ENCODE measurements at places on chromosomes 11 and 22. TPM values are rescaled to one million over a fixed set of nuclear protein-coding genes. Genes with fewer than 3 reads are reported as not detected.

The SSH3 gene
- 19.4 TPM for total RNA-seq

The KIRREL3 gene
- total RNA-seq: not detected

The SHANK3 gene
- 0.05 TPM for total RNA-seq

The HRAS gene
- 42.0 TPM for total RNA-seq

The PGR gene
- not detected for total RNA-seq

The NOL12 gene
- 33.3 TPM for total RNA-seq

- H3K4me3 ChIP-seq: no peak overlapping the region
- no peaks in the 10 kb centered on the region for H3K4me1 ChIP-seq
- no peak overlapping the region for H3K27ac ChIP-seq
- H3K36me3 ChIP-seq: no peaks in the 10 kb centered on the region
These were observed 30.2 kb downstream of the ARHGEF17 start for GRCh38 chr11:73338279-73338678.

GRCh38 chr11:96187822-96188221, 155.2 kb downstream of the MAML2 start:
- H3K4me3 ChIP-seq: no peak overlapping the region
- peak overlapping the region; percentile 79 for H3K27ac ChIP-seq
- DNase-seq: peak; percentile 56
- peaks cover 19% of the 10 kb centered on the region for H3K36me3 ChIP-seq
- H3K27me3 ChIP-seq: no peaks in the 10 kb centered on the region

DNA sequence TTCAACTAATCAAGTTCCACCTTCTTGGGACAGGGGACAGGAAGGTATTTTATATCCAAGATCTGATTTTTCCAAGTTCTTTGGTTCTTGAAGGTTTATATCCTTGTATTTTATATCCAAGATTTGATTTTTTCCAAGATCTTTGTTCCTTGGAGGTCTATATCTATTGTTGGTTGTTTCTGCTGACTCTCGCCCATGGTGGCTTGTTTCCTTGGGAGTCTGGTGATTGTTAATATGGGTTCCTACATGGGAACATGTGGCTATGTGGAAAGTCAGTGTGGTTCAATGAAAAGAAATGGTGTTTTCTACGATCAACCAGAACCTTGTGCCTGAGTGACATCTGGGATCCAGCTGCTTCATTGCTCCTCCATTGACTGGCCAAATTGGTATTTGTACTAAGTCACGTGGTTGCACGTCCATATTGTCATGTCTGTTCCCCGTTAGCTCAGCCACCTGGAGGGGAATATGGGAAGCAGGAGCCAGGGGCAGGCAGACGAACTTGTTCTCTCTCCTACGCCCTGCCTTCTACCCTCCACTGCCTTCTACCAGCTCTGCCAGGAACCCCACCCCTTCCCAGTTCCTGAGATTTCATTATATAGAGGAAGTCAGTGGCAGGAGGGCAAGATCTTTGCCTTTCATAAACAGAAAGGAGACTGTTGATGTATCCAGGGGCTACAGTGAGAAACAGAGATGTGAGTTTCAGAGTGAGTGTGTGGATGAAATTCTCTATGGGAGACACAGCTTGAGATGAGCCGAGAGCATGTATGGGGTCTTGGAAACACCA, 11.1 kb upstream of the CSF2RB start:
- H3K27me3 ChIP-seq: peaks cover 44% of the 10 kb centered on the region
- no peaks in the 10 kb centered on the region for H3K36me3 ChIP-seq
- H3K4me1 ChIP-seq: peaks cover 5% of the 10 kb centered on the region
- no peak for DNase-seq
- H3K27ac ChIP-seq: no peak overlapping the region

GRCh38 chr11:2362414-2362813, 14.7 kb upstream of the CD81 start:
- no peak for DNase-seq
- H3K36me3 ChIP-seq: no peaks in the 10 kb centered on the region
- H3K4me3 ChIP-seq: no peak overlapping the region
- no peaks in the 10 kb centered on the region for H3K4me1 ChIP-seq
- H3K27me3 ChIP-seq: no peaks in the 10 kb centered on the region

- peaks cover 10% of the 10 kb centered on the region for H3K27me3 ChIP-seq
- H3K4me1 ChIP-seq: no peaks in the 10 kb centered on the region
- no peaks in the 10 kb centered on the region for H3K36me3 ChIP-seq
- no peak overlapping the region for H3K4me3 ChIP-seq
- no peak overlapping the region for H3K27ac ChIP-seq
These were observed 525 bp downstream of the SLC22A12 start for GRCh38 chr11:64591257-64592233.

GRCh38 chr11:16738947-16739815, 734 bp downstream of the C11orf58 start:
- no peaks in the 10 kb centered on the region for H3K27me3 ChIP-seq
- no peak overlapping the region for H3K27ac ChIP-seq
- peaks cover 13% of the 10 kb centered on the region for H3K36me3 ChIP-seq

DNA sequence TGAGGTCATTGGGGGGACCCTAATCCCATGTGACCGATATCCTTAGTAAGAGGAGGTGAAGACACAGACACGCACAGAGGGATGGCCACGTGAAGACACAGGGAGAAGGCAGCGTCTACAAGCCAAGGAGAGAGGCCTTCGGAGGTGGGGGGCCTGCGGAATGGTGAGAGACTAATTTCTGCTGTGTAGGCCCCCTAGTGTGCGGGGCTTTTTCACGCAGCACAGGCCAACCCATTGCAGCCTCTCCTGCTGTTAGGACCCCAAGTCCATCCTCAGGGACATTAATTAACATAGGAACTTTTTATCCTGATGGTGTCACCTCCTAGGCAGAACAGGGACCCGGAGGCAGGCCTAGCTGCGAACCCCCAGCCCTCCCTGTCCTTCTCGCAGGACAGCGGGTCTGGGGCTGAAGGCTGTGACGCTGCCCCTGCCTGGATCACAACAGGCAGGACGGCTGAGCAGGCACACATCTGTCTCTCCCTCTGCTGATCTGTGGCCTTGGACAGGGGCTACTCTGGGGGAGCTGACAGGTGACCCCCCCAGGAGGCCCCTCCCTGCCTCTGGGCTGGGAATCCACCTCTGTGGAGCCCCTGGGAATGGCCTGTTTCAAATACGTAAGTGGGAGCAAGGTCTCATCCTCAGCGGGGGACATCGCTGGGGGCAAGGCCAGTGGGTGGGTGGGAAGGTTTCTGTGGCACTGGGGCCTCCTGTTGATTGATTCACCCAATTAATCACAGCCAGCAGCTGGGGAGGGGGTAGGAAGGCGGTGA, 7.9 kb downstream of the ASCL2 start:
- no peak overlapping the region for H3K27ac ChIP-seq
- peaks cover 2% of the 10 kb centered on the region for H3K27me3 ChIP-seq
- no peaks in the 10 kb centered on the region for H3K36me3 ChIP-seq
- DNase-seq: no peak

DNA sequence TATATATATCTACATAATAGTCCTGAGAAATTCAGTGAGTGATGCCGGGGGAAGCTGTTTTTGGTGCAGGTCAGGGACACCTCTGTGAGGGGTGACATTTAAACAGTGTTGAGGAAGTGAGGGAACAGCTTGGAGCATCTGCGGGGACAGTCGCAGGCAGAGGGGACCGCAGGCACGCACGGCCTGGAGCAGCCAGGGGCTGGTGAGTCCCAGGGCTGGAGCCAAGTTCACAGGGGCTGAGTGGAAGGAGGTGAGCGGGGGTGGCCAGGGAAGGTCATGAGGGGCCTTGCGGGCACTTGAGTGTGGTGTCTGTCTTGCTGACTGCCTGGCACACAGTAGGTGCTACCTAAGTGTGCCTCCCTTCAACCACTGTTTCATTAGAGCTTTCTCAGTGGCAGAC, 65.4 kb downstream of the TSPAN18 start:
- no peak overlapping the region for H3K27ac ChIP-seq
- no peaks in the 10 kb centered on the region for H3K4me1 ChIP-seq
- no peak for DNase-seq
- no peak overlapping the region for H3K4me3 ChIP-seq

- H3K27me3 ChIP-seq: no peaks in the 10 kb centered on the region
- H3K27ac ChIP-seq: peak overlapping the region; percentile 93
- H3K4me1 ChIP-seq: peaks cover 58% of the 10 kb centered on the region
- peaks cover 1% of the 10 kb centered on the region for H3K36me3 ChIP-seq
- H3K4me3 ChIP-seq: peak overlapping the region; percentile 83
These were observed 7.9 kb downstream of the GRAP2 start for GRCh38 chr22:39908737-39909136.

DNA sequence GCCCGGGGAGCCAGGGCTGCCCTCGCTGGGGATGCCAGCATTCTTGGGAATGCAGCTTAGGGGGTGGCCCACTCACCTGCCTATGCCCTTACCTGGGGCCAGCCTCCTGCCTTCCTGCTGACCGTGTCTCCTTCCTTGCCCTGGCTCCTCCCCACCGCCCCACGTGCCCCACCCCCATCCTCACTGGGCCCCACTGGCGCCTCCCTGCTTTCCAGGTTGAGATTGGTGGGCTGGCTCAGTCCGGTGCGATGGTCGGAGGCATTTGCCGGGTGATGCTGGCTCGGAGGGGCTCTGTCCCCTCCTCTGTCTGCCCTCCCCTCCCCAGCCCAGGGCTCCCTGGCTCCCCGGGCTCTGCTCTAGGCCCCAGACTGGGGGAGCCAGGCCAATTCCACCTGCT, 34.1 kb upstream of the GRAMD4 start:
- H3K4me3 ChIP-seq: no peak overlapping the region
- H3K27ac ChIP-seq: no peak overlapping the region
- DNase-seq: no peak
- H3K4me1 ChIP-seq: peaks cover 16% of the 10 kb centered on the region
- no peaks in the 10 kb centered on the region for H3K27me3 ChIP-seq
- H3K36me3 ChIP-seq: no peaks in the 10 kb centered on the region

Data from activated CD4-positive, alpha-beta memory T cell treated with anti-CD3 and anti-CD28 coated beads for 36 hours (primary cell).